ENCODE measurements at places on chromosomes 3 and 15.

GRCh38 chr3:72429589-72430353 lies 418.5 kb downstream of the SHQ1 start:
- no peaks in the 10 kb centered on the region for H3K4me1 ChIP-seq
- no peak overlapping the region for H3K27ac ChIP-seq
- no peak overlapping the region for H3K4me3 ChIP-seq
- DNase-seq = no peak
- H3K27me3 ChIP-seq = no peaks in the 10 kb centered on the region
- H3K36me3 ChIP-seq = no peaks in the 10 kb centered on the region

GRCh38 chr3:58754074-58754473 lies 87.5 kb upstream of the FAM3D start:
- H3K27ac ChIP-seq = no peak overlapping the region
- no peaks in the 10 kb centered on the region for H3K36me3 ChIP-seq

DNA sequence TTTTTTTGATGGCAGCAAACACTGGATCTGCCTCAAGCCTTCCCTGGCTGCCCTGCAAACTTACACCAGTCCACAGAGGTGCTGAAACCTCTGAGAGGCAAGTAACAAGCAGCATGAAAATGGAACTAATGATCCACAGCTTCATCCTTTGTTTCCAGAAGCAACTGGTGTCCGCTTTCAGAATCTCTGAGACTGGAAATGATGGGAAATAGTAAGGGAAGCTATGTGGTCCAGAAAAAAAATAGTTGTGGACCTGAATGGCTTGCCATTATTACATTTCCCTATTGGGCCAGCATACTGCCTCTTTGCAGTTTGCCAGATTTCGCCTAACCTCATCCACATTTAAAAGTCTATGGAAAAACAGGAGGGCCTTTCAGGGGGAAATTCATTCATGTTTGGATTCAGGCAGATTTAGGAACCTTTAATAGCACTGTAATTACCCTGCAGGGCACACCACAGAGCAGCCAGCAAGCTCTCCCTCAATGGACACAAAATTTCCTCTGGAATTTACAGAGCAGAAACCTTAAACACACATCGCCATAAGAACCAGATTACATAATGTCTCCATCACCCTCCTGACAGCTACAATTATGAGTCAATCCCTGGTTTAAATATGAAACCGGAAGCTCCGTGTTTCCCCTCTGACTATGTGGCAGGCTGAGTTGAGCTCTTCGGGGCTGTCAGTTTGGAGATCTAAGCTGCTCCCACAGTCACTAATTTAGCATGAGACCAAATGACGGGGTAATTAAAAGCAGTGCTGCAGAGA lies 134.4 kb downstream of the TMCO5A start:
- peak; percentile 85 for DNase-seq
- peak overlapping the region; percentile 24 for H3K4me3 ChIP-seq
- no peaks in the 10 kb centered on the region for H3K27me3 ChIP-seq
- H3K4me1 ChIP-seq = peaks cover 9% of the 10 kb centered on the region
- H3K36me3 ChIP-seq = no peaks in the 10 kb centered on the region
- peak overlapping the region; percentile 41 for H3K27ac ChIP-seq

GRCh38 chr3:27080258-27080525 lies 289.0 kb downstream of the NEK10 start:
- DNase-seq = no peak
- no peak overlapping the region for H3K27ac ChIP-seq
- no peaks in the 10 kb centered on the region for H3K4me1 ChIP-seq
- no peaks in the 10 kb centered on the region for H3K36me3 ChIP-seq
- no peaks in the 10 kb centered on the region for H3K27me3 ChIP-seq
- H3K4me3 ChIP-seq = no peak overlapping the region

GRCh38 chr15:48696627-48697312 lies 51.3 kb upstream of the FBN1 start:
- no peak overlapping the region for H3K4me3 ChIP-seq
- H3K27me3 ChIP-seq = no peaks in the 10 kb centered on the region
- H3K4me1 ChIP-seq = peaks cover 11% of the 10 kb centered on the region
- H3K36me3 ChIP-seq = no peaks in the 10 kb centered on the region
- H3K27ac ChIP-seq = no peak overlapping the region

DNA sequence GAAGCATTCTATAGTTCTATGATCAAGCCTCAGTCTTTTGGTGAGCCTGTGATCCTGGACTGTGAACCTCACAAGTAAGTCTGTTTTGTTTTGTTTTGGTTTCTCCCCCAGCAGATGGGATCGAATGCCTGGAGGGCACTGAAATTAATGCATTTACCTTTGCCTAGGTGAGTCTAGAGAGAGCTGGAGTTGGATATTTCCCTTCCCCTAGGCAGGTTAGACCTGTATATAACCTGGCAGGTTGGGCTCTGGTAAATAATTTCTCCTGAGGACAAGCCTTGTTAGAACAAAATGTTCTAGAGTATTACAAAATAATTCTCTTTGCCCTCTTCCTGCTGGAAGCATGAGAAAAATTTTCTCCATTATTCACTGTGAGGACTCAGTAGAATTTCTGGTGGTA lies 211.9 kb downstream of the TPRG1 start:
- no peaks in the 10 kb centered on the region for H3K4me1 ChIP-seq
- H3K4me3 ChIP-seq = no peak overlapping the region
- H3K27me3 ChIP-seq = no peaks in the 10 kb centered on the region
- DNase-seq = no peak
- no peaks in the 10 kb centered on the region for H3K36me3 ChIP-seq
- H3K27ac ChIP-seq = no peak overlapping the region

GRCh38 chr15:48253172-48253571 lies 47.1 kb downstream of the SLC12A1 start:
- no peaks in the 10 kb centered on the region for H3K36me3 ChIP-seq
- H3K4me3 ChIP-seq = no peak overlapping the region
- no peak for DNase-seq
- no peaks in the 10 kb centered on the region for H3K4me1 ChIP-seq
- peaks cover 4% of the 10 kb centered on the region for H3K27me3 ChIP-seq

- peak overlapping the region; percentile 44 for H3K27ac ChIP-seq
- H3K4me1 ChIP-seq = no peaks in the 10 kb centered on the region
- H3K27me3 ChIP-seq = no peaks in the 10 kb centered on the region
- no peaks in the 10 kb centered on the region for H3K36me3 ChIP-seq
- H3K4me3 ChIP-seq = peak overlapping the region; percentile 70
- DNase-seq = peak; percentile 25
Observed at GRCh38 chr15:49155834-49156627, 632 bp upstream of the COPS2 start.

DNA sequence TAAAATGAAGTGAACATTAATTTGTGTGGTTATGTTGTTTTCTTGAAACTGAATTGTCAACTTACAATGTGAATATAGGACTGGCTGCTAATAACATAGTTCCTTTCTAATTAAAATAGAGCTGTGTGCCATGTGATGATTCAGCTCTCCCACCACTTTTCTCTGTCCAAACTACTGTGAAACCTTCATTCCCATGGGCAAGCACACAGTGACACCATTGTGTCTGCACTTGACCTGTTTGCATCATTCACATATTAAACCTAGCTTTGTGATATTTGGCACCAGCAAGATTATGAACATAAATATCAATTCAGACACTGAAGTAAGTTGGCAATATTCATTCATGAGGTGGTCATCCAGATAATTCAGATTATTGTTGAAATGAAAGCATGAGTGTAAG lies 78.8 kb upstream of the TCF12 start:
- DNase-seq = no peak
- H3K36me3 ChIP-seq = no peaks in the 10 kb centered on the region
- no peak overlapping the region for H3K4me3 ChIP-seq
- H3K4me1 ChIP-seq = peaks cover 5% of the 10 kb centered on the region
- no peaks in the 10 kb centered on the region for H3K27me3 ChIP-seq

DNA sequence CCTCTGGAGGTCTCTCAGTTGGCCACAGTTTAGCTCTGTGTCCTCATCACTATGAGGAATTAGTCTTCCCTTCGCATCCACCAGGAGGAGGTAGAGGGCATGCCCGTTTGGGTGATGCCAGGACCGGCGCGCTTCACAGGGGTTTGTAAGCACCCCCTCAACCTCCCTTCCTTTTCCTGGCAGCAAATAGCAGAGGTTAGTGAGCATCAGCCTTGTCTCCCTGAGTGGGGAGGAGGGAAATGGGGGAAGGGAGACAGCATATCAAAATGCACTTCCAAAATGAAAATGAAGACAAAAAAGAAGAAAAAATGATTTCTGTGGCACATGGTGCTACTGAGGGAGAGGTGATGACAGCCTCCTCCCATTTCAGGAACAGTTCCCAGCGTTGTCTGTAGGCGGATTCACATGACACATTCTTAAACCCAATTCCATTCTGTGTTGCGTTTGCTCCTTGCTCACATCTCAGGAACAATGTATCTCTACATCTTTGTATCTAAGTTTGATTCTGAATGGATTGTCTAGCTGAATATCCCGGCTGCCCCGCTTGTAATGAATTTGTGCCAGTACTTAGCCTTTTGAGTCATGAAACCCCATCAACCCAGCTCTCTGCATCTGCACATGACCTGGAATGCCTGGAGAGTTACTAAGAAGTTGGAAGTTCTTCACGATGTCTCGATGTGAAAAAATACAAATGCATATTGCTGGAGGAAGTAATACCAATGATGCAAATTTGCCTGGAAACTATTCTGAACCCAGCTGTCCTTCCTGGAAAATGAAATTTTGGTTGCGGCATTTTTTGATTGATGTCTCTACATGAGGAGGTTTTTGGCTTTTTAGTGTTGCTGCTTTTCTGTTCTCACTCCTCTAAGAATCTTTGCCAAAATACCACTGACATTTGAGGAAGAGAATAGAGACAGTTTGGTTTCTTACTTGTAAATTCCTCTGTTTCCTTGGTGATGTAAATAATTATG lies 45.2 kb downstream of the TYRO3 start:
- no peaks in the 10 kb centered on the region for H3K36me3 ChIP-seq
- peaks cover 6% of the 10 kb centered on the region for H3K4me1 ChIP-seq
- H3K27me3 ChIP-seq = no peaks in the 10 kb centered on the region
- peak overlapping the region; percentile 31 for H3K4me3 ChIP-seq

DNA sequence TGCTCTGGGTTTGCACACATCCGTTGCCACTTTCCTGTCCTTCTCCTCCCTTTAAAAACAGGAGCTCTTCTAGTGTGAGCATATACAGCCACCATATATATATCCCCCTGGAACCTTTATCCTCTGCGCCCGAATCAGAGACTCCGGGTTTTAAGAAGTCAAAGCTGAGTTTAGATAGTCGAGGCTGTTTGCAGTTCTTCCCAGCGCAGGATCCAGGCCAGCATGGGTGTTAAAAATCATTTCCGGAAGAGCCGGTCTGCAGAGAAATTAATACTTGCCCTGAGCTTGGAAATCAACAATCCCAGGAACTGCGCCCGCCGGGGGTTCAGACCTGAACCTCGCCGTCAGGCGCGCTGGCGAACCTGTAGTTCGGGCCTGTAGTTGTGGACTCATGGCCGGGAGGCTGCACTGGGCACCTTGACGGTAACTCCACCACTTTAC lies 2.3 kb downstream of the SHOX2 start:
- DNase-seq = no peak
- no peak overlapping the region for H3K4me3 ChIP-seq
- H3K36me3 ChIP-seq = no peaks in the 10 kb centered on the region
- peaks cover 70% of the 10 kb centered on the region for H3K27me3 ChIP-seq
- H3K27ac ChIP-seq = no peak overlapping the region

GRCh38 chr15:36953346-36953745 lies 147.0 kb downstream of the MEIS2 start:
- DNase-seq = peak; percentile 56
- H3K27ac ChIP-seq = no peak overlapping the region
- no peak overlapping the region for H3K4me3 ChIP-seq
- H3K4me1 ChIP-seq = peaks cover 8% of the 10 kb centered on the region
- no peaks in the 10 kb centered on the region for H3K36me3 ChIP-seq

- H3K27me3 ChIP-seq = no peaks in the 10 kb centered on the region
- H3K4me1 ChIP-seq = no peaks in the 10 kb centered on the region
- no peak overlapping the region for H3K4me3 ChIP-seq
- H3K27ac ChIP-seq = no peak overlapping the region
- no peak for DNase-seq
Observed at GRCh38 chr3:102024270-102024904, 175.1 kb downstream of the NFKBIZ start.

DNA sequence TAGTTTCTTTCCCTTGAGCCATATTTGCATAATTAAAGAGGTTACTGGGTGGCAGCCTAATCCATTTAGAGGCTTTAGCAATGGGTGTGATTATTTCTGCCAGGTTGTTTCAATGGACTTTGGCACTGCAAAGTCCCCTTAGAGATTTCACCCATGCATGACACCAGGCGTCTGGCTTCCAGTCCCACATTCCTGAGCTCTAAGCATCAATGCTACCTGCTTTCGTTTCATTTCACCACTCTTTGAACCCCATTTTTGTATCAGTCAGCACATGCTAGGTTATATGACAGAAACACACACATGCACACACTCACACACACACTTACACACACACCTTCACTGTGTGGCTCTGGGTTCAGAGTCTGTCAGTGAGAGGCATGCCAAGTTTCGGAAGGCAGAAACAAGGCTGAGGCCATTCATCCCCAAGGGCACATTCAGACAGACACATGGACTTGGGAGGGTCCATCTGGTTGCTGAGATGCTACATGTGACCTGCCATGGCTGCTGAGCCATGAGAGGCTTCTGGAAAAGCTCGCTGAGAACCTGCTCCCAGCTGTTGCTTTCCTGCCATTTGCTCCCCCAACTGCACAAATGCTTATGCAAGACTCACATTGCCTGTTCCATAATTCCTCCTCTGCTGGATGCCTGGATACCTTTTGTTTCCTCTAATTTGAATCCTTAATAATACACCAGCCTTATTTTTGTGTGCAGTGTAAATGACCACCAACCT lies 354.1 kb downstream of the GABRG3 start:
- DNase-seq = no peak
- no peaks in the 10 kb centered on the region for H3K4me1 ChIP-seq
- H3K36me3 ChIP-seq = no peaks in the 10 kb centered on the region
- H3K4me3 ChIP-seq = no peak overlapping the region
- no peaks in the 10 kb centered on the region for H3K27me3 ChIP-seq
- no peak overlapping the region for H3K27ac ChIP-seq

DNA sequence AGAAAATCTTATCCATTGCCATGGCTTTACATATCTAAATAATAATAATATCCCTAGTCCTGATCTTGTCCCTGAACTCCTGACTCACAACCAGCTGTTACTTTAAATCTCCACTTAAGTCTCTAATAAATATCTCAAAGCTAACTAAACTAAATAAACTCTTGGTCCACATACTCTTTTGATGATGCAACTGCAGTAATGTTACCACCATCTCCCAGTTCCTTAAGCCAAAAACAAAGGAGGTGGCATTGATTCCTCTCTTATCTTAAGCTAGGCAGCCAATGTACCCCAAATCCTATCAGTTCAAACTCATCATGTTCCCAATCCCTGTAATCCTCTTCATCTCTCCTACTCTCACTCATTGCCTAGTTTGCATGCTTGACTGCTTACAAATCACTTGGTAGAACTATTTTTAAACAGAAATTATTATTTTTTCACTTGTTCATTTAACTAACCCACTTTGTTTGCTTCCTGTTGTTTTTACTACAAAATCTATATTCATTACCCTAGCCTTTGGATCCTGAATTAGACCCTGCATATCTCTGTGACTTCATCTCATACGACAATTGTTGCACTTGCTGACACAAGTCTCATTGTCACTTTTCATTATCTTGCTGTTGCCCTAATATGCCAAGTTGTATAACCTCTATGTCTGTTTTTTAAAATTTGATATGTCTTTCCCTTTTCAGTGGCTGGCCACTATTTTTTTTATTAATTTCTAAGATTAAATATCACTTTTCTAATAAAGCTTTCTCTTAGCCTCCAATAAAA lies 462.2 kb downstream of the ZPLD1 start:
- no peak for DNase-seq
- H3K27me3 ChIP-seq = no peaks in the 10 kb centered on the region
- H3K36me3 ChIP-seq = no peaks in the 10 kb centered on the region
- no peak overlapping the region for H3K4me3 ChIP-seq
- no peak overlapping the region for H3K27ac ChIP-seq

GRCh38 chr3:15536856-15537255 lies 15.3 kb upstream of the COLQ start:
- no peaks in the 10 kb centered on the region for H3K36me3 ChIP-seq
- no peak overlapping the region for H3K27ac ChIP-seq
- DNase-seq = no peak
- H3K4me1 ChIP-seq = no peaks in the 10 kb centered on the region
- no peaks in the 10 kb centered on the region for H3K27me3 ChIP-seq
